ENCODE measurements at places on chromosomes 7 and 10.

- no peak for DNase-seq
Measured at GRCh38 chr10:5168897-5169420, 16.0 kb downstream of the AKR1C8 start.

DNA sequence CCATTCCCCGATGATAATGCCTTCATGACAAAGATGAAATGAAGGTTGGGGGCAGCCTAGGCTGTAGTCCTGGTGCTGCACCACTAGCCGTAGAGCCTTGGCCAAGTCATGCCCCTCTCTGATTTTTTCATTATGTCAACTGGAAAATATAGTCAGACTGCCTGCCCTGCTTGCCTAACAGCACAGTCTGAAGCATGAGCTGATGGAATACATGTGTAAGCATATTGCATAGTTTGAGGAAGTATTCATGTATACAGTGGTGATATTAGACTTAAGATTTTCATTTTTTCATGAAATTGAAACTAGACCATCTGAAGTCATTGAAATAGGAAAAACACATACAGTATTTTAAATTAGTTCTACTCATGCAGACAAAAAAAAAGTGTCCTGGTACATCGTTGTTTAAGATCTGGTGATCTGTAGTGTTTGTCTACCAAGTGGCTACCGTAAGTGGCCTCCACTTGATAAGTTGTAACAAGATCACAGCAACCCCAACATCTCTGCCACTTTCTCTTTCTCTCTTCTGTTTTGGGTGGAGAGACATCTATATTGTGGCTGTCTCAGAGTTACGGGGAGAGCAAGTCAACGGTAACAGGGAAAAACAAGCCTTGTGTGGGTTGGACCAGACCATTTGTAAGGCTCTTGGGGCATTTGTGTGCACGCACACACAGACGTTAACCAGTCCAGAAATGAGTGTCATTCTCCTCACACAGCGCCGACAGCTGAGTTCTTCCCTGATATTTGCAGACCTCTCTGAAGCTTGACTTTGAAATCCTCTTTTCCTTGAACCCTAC lies 716.6 kb upstream of the GALNT17 start:
- no peak for DNase-seq

- no peak for DNase-seq
Measured at GRCh38 chr7:150855476-150856302, 3.4 kb downstream of the AOC1 start.

- DNase-seq: no peak
Measured at GRCh38 chr7:22435720-22436119, 64.3 kb downstream of the STEAP1B start.

- no peak for DNase-seq
Measured at GRCh38 chr7:34723338-34723737, 65.3 kb downstream of the NPSR1 start.

DNA sequence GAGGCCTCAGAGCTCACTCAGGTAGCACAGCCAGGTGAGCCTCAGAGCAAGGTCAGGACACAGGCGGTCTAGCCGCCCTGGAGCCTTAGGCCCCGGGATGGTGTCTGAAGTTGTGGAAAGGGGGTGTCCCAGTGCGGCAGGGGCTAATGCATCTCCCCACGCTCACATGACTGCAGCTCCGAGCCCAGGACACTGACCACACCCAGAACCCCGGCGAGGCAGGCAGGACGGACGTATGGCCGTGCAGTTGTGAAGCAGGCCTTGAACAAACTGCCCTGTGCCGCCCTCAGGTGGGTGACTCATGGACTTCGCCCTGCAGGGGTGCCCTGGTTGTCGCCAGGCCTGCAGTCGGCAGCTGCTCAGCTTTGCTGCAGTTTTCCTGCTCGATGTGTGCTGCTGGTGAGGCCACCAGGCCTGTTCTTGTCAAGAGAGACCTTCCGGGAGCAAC lies 5.0 kb upstream of the PRKAR1B start:
- peak; percentile 88 for DNase-seq

GRCh38 chr7:44978511-44979366 lies at the start of gene MYO1G:
MYO1G (minus strand) TSS chr7:44979015; CDS start chr7:44978961, 54 bp downstream.
- DNase-seq: peak; percentile 40

DNA sequence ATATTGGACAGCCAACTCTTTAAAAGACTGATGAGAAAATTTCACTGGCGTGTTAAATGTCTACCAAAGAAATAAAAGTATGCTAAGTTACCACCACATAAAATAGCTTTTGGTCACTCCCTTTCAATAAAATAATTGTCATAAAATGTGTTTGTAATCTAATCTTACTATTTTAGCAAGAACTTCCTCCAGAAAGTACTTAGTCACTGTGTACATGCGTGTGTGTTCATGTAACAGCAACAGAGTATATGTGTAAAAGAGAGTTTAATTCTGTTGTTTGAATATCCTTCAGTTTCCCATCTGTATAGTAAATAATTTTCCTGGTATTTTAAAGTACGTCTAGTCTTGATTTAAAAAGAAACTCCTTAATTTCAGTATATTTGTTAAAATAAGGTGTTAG lies 35.0 kb upstream of the WASL start:
- DNase-seq: no peak

GRCh38 chr10:3955493-3955892 lies 170.5 kb upstream of the KLF6 start:
- DNase-seq: no peak

DNA sequence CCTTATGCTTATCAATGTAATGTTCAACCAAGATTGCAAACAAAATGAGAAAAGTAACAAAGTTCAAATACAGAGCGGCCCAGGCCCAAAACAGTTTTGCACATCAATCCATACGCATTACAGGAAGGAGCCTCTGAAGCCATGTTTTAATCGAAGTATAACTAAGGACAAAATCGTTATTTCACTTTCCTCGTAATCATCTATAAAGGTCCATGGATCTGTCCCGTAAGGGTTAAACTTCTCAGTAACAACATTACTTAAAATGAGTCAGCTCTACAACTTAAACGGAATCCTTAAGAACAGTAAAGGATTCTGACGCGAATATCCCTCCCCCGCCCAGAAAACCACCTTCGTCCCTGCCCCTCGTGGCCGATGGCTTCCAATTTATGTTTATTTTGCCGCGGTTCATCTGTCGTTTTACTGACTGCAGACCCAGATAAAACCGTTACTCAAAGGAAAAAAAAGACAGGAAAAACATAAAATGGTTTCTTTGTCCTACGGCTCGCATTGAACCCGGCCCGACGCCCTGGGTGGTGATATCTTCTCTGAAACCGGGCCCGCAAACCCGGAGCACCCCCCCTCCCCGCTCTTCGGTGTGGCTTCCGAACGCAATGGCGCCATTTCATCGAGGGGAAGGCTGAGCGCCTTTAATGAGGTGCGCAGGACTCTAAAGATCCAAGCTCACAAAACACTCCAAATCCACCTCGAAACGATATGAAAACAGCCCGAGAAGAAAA lies 1.1 kb downstream of the HNRNPA2B1 start:
- no peak for DNase-seq

- no peak for DNase-seq
Measured at GRCh38 chr7:18455606-18456005, 39.9 kb upstream of the HDAC9 start.

GRCh38 chr7:68938151-68938550 lies 660.1 kb upstream of the AUTS2 start:
- DNase-seq: no peak

DNA sequence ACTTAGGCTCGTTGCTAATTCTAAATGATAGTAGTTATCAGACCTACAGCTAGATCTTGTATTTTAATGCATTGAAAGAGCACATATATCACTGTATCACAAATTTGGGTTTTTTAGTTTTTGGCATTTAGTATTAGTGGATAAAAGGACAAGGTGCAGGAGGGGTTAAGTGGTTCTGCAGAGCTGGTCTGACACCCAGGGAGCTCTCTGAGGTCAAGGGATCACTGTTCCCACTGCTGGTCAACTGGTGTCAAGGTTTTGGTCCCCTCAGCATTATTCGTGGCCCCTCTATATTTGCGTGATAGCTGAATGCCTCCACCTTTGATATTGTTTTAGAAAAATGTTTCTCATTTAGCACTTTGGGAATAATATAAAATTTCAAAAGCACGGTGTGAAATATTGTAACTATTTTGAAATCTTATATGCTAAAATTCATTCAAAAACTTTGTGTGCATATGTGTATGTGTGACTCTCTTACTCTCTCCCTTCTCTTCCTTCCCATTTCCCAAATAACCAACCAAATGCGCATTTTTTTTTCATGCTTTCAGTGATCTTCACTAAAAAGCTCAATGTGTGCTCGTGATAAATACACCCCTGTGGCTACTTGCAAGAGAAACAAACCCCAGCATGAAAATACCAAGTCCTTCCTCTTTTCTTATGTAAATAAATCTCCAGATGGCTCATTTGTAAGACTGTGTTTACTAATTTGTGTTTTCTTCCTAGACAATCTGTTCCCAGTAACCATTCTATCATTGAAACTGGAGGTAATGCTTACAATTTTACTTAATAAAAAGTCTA lies 309.2 kb downstream of the FGFR2 start:
- DNase-seq: no peak

- no peak for DNase-seq
Measured at GRCh38 chr7:90597563-90598253, 1.6 kb downstream of the CDK14 start.

DNA sequence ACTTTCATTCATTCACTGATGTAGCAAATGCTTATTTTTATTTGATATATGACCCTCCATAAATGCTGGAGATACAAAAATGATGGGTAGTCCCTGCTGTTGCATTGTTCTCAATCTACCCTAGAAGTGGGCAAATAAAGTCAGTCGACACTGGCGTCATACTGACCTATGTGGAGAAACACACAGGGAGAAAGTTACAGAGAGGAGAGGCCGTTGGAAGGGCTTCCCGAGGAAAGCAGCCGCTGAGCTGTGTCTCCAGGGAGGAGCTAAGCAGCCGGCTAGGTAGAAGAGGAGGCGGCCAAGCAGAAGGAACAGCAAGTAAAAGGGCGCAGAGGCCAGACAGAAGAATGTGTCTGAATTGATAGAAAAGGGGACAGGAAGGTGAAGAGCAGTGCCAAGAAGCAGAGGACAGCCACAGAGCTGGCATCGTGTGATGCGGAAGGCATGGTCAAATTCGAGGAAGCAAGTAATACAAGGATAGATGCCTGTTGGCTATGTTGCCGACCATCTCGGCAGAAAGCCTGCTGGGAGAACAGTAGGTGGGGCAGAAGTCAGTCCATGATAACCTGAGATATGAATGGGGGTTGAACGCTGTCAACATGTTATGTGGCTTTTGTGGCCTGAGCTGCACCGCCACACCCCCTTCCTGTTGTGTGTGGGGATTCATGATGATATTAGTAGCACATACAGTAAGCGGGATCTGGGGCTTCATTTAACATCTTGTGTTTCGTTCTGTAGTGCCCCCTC lies 25.9 kb downstream of the ST8SIA6 start:
- no peak for DNase-seq

- no peak for DNase-seq
Measured at GRCh38 chr7:34530259-34530658, 127.8 kb upstream of the NPSR1 start.

DNA sequence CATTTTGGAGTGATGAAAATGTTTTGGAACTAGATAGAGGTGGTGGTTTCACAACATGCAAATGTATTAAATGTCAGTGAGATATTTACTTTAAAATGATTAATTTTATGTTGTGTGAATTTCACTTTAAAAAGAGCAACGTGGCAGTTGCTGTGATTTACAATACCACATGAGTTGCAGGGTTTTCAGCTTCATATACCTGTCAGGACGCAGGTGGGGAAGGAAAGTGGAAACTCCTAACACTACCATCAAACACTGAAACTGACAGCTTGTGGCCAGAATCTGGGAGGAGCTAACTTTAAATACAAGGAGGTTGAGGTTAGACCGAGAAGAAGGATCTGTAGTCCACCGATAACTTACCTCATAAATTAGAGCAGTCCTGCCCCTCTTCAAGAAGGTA lies 168.9 kb upstream of the TMEM72 start:
- DNase-seq: no peak

DNA sequence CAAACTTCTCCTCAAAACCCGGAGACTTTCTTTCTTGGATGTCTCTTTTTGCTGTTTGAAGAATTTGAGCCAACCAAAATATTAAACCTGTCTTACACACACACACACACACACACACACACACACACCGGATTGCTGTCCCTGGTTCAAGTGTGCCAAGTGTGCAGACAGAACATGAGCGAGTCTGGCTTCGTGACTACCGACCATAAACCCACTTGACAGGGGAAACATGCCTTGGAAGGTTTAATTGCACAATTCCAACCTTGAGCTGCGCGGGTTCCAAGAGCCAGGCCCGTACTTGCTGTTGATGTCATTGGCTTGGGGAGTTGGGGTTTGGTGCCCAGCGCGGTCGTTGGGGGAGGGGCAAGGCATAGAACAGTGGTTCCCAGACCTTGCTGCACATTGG lies 1.7 kb downstream of the EGFR start:
- DNase-seq: no peak

DNA sequence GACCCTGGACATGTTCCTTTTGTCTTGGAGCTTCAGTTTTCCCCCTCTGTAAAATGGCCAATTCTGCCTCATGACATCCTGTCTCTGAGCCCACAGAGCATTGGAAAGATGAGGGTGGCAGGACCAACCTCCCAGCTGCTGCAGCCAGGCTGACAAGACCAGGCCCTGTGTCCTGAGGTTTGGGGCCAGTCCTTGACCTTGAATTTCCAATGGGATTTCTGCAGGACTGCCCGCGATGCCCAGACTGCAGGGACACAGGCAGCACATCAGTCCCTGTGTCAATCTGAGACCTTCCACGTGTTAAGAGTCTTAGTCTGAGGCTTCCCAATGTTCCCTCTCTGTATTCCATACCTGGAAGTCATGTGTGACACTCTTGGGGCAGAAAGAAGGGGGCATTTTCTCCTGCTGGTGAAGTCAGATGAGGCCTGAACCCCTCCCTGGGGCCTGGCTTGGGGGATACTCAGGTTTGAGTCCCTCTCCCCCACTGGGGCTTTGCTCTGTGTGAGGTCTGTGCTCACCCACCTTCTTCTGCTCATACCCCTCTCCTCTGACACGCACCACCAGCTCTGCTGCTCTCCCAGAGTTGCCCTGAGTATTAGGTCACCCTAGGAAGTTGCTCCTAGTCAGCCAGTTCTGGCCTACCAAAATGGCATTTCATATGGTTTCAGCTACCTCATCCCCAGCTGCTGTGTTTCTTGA lies 79.2 kb downstream of the ADCY1 start:
- no peak for DNase-seq

DNA sequence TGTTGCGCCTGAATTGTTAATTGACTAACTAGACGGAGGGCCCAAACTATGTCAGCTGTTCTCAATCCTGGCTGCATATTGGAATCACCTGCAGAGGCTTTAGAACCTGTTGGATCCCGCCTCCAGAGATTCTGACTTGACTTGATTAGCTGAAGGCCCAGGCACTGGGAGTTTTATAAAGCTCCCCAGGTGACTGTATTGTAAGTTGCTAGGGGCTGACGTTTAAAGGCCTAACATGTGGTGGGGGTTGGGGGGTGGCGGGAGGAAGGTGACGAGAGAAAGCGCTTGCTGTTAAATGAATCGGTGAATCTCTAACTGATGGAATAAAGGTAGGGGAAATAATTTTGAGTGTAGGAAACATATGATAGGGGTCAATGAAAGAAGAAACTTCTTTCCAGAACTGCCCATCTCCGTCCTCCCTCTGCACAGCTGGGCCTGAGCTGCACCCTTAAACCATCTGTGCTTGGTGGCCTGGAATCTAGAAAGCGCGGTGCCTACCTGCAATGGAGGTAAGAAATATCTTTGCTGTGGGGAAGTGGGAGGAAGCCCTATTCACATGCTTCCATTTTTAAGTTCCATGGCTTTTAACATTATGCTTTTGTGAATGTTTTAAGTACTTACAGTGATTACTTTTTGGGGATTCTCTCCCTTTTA lies 225.0 kb upstream of the FAM3C start:
- no peak for DNase-seq

- DNase-seq: no peak
Measured at GRCh38 chr7:47758546-47758945, 176.6 kb upstream of the TNS3 start.

Measured in NCI-H524 (cell line).